ENCODE measurements at places on chromosomes 2 and 18. TPM values are rescaled to one million over a fixed set of nuclear protein-coding genes. Genes with fewer than 3 reads are reported as not detected.

The ORC2 gene
- 3.5 TPM for total RNA-seq

The CDH2 gene
- 0.26 TPM for total RNA-seq

The ASPRV1 gene
- total RNA-seq: not detected

DNA sequence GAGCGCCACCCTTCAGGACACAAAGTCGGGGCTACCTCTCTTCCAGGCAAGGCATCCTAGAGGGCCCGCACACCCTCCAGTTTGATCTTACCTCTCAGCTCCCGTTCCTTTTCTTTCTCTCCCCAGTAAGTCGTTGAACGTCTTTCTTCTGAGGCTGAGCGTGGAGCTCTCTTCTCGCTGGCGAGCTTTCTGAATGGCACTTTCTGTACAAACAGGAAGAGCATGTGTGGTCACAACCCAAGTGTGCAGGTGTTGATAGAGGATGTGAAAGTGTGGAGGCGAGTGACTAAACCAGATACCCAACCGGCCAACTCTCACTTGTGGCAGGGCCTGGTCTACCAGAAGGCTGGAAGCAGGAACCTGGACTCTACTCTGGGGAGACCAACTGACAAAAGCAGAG, at the start of gene AFF3:
TSS of gene AFF3 (minus strand) at position 198 of the 400 bp plus-strand sequence. CDS start 38,136 bp downstream, outside the sequence.
- no peak for DNase-seq

GRCh38 chr2:11250400-11251196, 93.8 kb downstream of the ROCK2 start:
- DNase-seq: no peak

GRCh38 chr2:134716721-134717243, 2.0 kb downstream of the TMEM163 start:
- DNase-seq: no peak

DNA sequence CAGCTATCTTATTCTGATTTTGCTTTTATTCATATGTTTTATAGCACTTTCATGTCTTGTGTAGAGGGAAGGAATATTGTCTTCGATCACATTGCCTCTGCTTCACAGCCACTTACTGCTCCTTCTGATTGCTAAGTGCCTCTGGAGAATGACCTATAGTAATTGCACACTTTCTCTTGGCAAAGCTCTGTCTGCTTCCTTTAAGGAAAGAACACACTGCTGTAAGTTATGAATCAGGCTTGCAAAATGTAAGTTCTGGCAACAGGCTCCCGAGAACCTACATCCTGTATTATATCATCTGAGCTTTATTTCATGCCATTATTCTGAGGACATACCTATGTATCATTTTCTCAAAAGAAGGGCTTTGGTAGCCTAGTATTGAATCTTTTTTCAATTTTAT, 170.7 kb downstream of the ZNF804A start:
- no peak for DNase-seq

DNA sequence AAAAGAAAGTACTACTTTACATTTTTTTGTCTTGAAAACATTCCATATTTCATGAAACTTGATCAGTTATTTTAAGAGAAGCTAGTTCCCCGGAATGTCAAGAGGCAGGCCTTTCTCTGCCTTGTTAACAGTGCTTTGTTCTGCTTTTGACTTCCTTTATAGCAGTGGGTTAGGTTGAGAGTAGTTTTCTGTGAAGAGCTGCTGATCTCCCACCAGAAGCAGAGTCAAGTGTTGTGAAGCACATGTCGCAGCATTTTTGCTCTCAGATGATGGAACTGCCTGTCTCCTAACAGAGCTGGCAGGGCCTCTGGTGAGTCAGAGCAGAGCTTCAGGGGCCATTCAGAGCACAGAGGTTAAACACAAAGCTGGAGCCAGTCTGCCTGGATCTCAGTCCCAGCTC, 871.8 kb downstream of the SLC4A3 start:
- no peak for DNase-seq

DNA sequence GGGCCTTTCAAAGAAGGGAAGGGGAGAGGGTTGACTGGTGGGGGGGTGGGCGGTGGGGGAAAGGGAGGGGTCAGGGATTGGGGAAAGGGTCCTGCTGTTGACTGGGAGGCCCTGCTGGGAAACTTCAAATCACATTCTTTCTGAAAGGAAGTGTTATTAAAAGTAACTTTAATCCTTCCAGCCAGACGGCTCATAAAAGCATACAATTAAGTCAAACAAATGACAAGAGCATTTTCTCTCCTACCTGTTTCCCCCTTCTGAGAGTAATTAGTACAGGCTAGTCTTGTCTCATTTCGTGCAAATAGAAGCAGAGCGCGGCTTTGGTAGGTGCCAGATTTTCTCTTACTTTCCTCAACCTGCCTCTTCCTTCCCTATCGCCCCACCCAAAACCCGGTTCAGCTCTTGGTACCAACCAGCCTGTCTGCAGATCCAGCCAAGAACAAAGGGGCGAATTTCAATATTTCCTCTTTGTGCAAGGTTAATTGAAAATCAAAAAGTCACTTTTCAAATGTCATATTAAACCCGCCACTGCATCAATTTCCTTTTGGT, 2112.6 kb upstream of the PIK3C3 start:
- DNase-seq: no peak

All from uterus (tissue), 4 donors.